ENCODE measurements at places on chromosomes 13 and 19.
A peak's percentile ranks its signal among the peaks of the same experiment; 100 is the strongest.

DNA sequence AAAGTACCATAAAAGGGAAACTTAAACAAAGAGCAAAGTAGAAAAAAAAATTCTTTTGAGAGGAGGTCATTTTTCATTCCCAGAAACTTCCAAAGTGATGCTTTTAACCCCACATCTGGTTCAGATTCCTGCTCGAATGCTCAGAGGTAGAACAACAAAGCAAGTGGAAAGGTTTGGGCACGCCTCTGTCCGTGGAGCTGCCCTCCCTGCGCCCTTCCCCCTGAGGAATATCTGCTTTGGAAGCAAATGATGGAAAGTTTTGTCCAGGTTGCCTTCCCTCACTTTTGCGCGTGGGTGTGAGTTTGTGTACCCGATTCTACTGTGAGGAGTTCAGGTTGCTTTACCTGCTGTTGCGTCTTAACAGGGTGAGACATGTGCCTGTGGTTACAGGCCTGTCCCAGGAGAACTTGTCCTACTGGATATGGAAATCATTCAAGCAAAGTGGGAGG is 110.2 kb downstream of the KLF5 start:
- DNase-seq: no peak

DNA sequence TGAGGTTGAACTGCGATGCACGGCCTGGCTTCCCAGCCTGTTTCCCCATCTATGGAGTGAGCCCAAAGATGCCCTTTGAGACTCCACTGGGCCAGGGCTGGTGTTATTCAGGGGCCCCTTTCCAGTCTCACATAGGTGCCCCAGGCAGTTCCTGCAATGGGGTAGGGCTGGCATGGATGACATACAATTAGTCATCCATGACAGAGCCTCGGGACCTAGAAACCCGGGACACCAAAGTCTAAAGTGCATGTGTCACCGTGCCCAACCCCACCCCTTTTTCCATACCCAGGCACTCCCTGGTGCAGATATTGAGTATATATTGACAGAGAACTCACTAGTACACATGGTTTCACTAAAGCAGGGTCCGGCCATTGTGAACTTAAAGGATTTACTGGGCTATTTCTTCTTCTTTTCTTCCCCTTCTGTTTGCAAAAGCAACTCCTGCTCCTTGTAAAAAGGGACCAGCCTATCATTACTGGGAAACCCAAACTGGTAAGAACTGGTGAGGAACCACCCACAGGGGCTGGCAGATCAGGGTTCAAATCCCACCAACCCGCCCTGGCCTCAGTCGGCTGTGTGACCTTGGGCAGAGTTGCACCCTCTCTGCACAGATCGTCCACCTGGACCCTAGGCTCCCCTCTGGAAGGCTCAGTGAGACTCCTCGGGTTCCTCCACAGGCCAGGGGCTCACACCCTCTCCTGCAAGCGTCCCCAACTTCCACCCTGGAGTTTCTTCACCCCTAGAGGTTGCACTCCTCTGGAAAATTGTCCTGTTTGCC is 2.7 kb downstream of the B3GNT3 start:
- no peak for DNase-seq

DNA sequence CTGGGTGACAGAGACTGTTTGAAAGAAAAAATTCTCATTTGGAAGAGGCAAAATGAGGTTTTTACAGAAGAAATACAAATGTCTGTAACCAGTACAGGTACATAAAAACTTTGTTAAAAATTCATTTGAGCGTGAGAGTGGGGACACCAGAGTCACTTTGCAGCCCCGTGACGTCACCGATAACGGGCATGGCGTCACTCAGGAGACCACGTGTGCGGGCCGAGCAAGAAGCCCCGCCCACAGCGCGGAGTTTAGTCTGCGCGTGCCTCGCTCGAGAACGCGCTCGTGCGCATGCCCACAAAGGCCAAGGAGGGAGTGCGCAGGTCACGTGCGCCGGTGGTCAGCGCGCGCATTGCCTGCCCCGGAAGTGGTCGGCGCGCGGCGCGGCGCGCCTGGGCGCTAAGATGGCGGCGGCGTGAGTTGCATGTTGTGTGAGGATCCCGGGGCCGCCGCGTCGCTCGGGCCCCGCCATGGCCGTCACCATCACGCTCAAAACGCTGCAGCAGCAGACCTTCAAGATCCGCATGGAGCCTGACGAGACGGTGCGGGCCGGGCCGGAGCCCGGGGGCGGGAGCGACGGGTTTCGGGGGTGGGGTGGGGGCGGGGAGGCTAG is at the start of gene RAD23A:
RAD23A (plus strand) TSS at position 384 of the 613 bp plus-strand sequence; CDS start at position 471, 87 bp downstream.
- peak; percentile 98 for DNase-seq

DNA sequence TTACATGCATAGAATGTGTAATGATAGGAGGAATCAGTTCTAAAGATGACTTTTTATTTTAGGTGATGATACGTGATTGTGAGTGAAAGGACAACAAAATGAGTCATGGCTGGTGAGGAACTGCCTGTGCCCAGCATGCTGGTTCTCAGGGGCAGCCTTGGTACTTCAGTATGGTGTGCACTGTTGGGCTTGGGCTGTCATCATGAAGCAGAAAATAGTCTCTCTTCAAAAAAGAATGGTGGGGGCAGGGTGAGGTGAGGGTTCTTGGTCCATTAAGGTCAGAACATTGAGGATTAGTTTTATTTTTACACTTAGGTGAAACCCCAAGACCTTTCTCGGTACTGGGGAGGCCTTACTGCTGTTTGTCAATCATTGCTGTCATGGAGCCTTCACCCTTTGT is 309.5 kb downstream of the MTUS2 start:
- DNase-seq: no peak

DNA sequence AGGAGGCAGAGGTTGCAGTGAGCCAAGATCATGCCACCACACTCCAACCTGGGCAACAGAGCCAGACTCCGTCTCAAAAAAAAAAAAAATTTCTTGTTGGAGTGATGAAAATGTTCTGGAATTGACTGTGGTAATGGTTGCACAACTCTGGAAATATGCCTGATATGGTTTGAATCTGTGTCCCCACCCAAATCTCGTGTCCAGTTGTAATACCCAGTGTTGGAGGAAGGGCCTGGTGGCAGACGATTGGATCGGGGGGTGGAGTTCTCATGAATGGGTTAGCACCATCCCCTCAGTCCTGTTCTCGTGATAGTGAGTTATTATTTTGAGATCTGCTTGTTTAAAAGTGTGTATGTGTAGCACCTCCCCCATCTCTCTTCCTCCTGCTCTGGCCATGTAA is 41.1 kb upstream of the MAP3K10 start:
- no peak for DNase-seq

DNA sequence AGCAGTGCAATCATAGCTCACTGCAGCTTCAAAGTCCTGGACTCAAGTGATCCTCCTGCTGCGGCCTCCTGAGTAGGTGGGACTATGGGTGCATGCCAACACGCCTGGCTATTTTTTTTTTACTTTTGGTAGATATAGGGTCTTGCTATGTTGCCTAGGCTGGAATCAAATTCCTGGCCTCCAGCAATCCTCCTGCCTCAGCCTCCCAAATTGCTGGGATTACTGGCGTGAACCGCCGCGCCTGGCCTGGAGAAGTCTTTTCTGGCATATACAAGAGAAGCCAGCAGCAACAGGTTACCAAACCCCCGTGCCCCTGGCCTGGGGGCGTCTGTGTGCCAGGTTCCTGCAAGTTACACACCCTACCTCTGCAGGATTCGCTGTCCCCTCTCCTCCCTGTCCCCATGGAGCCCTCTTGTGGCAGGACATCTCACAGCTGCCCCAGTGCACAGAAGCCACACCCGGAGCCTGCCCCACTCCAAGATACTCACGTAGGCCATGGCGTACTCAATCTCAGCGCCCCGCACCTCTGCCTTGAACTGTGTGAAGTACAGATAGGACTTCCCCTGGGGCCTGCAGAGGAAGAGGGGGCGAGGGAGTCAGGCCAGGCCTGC is 9.9 kb downstream of the MYDGF start:
- DNase-seq: peak; percentile 68

Measured in KBM-7 (cell line).